ENCODE measurements at places on chromosomes 4 and X.
A peak's percentile ranks its signal among the peaks of the same experiment; 100 is the strongest.

DNA sequence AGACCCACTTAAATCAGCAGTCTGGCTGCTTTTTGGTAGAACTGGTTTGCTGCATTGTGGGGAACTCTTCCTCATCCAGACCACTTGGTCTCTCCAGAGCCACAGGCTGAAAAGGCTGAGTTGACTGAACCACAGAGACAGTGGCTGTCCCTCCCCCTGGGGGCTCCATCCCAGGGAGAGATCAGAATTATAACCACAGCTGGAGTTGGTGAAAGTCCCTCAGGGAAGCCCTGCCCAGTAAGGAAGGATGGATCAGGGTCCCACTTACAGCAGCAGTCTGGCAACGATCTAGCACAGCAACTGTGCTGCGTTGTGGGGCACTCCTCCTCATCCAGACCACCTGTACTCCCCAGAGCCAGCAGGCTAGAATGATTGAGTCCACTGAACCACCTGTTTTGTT is 212.7 kb downstream of the SOX3 start:
- DNase-seq: peak; percentile 86

- no peak for DNase-seq
These were observed 10.0 kb upstream of the HS3ST1 start for GRCh38 chr4:11438647-11439046.

GRCh38 chr4:57270346-57270745 is 160.2 kb upstream of the IGFBP7 start:
- peak; percentile 9 for DNase-seq

- DNase-seq: no peak
These were observed 847.0 kb downstream of the TRIML1 start for GRCh38 chr4:188986271-188986689.

- DNase-seq: no peak
These were observed 54.4 kb downstream of the FAM53A start for GRCh38 chr4:1629699-1630083.

- peak; percentile 93 for DNase-seq
These were observed 82.8 kb downstream of the CPZ start for GRCh38 chr4:8675383-8675782.

GRCh38 chr4:151532001-151532708 is 123.2 kb downstream of the FHIP1A start:
- no peak for DNase-seq

DNA sequence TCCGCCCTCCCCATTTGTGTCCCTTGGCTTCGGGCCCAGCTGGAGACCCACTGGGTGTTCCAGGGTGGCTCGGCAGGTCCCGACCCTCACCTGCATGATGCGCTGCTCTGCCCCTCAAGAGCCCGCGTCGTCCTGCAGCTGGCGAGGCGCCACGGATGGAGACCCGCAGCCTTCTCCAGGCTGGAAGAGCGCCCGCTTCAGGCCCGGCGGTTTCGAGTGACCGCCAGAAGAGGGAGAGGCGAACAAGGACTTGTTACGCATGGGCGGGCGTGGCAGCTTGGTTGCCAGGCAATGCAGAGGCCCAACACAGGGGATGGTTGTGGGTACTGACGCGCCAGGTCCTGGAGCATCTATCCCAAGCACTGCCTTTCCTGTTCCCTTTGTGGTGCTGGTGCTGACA is at the start of gene PDCL2:
TSS of gene PDCL2 (minus strand) at position 232 of the 400 bp plus-strand sequence. CDS start at position 96, 136 bp downstream.
- peak; percentile 13 for DNase-seq

GRCh38 chr4:108224611-108225053 is 55.9 kb upstream of the LEF1 start:
- DNase-seq: peak; percentile 81

DNA sequence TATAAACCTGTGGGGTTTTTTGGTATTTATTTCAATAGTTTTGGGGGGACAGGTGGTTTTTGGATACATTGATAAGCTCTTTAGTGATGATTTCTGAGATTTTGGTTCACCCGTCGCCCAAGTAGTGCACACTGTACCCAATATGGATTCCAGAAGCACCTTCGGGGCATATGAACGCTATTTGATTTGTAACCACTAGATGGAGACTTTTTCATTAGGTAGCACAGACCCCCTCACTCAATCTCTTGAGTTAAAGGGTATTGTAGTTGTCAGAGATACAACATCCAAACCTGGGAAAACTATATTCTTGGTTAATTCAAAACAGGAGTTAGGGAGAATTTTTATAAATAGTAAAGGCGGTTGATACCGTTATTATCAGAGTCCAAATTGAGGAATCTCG is 79.8 kb downstream of the SPANXN3 start:
- DNase-seq: peak; percentile 14

GRCh38 chrX:150438165-150438564 is 75.0 kb downstream of the MAMLD1 start:
- DNase-seq: no peak

- DNase-seq: peak; percentile 68
These were observed 74.0 kb upstream of the BCOR start for GRCh38 chrX:40171513-40172400.

DNA sequence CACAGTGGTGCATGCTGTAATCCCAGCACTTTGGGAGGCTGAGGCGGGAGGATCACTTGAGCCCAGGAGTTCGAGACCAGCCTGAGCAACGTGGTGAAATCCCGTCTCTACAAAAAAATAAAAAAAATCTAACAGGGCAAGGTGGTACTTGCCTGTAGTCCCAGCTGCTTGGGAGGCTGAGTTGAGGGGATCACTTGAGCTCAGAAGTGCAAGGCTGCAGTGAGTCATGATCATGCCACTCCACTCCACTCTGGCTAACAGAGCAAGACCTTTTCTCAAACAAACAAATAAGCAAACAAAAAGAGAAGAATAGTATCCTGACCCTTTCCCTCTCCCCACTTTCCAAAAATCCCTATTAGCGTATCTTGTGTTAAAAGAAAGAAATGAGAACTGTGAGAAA is 52.7 kb downstream of the NPY1R start:
- no peak for DNase-seq

- DNase-seq: no peak
These were observed 17.8 kb upstream of the CXCL3 start for GRCh38 chr4:74056114-74056857.

GRCh38 chrX:15430584-15430983 is 46.4 kb upstream of the VEGFD start:
- no peak for DNase-seq

DNA sequence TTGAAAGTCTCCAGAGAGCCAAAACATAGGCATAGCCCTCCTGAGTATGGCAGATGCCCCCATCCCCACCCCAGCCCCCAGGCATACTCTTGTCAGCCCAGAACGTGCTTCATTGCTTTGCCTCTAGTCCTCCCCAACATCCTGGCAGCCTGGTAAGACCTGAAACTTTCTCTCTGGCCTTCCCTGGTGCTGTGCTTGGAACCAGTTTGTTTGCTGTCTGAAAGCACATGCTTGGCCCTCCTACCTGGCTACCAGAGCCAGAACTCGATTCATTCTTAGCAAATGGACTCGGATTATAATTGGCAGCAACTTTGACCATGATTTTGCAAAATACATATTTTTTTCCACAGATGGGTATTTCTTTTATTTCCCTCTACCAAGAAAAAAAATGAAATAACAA is 248.1 kb downstream of the USP46 start:
- DNase-seq: no peak

- DNase-seq: peak; percentile 52
These were observed 176.3 kb downstream of the FAM13A start for GRCh38 chr4:88880501-88881226.

- DNase-seq: no peak
These were observed 57.6 kb downstream of the SLC4A4 start for GRCh38 chr4:71396382-71396781.

DNA sequence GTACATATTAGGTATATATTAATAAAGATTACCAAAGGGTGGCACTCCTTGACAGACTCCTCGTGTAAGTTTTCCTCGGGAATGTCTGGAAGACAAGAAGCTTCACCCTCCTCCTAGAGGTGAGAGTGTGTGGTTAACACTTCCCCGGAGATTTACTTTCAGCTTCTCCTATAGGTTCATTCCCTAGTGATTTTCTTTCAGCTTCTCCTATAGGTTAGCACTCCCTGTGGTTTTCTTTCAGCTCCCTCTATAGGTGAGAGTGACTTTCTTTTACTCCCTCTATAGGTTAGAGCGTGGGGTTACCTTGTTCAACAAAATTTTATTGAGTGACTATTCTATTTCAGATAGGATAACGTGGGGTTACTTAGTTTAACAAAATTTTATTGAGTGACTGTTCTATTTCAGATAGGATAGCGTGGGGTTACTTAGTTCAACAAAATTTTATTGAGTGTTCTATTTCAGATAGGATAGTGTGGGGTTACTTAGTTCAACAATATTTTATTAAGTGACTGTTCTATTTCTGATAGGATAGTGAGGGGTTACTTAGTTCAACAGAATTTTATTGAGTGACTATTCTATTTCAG is 106.0 kb upstream of the PLAC1 start:
- peak; percentile 56 for DNase-seq

DNA sequence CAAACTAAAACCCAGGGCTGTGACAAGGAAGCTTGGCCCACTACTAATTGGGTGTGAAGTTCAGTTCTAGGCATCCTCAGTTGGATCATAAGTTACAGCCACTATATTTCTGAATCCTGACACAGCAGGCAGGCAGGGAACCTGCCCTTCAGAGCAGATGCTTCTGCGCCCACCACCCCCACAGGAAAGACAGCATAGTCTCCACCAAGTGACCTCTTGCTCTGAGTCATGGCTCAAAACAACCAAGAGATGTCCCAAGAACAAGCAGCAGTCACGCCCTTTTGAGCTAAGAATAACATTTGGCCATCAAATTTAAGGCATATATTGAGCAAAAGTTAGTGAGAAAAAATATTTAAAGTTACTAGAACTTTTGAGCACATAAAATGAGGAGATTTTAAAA is 170.7 kb upstream of the SMARCAD1 start:
- peak; percentile 1 for DNase-seq

GRCh38 chr4:5137927-5138326 is 86.6 kb downstream of the STK32B start:
- DNase-seq: no peak

DNA sequence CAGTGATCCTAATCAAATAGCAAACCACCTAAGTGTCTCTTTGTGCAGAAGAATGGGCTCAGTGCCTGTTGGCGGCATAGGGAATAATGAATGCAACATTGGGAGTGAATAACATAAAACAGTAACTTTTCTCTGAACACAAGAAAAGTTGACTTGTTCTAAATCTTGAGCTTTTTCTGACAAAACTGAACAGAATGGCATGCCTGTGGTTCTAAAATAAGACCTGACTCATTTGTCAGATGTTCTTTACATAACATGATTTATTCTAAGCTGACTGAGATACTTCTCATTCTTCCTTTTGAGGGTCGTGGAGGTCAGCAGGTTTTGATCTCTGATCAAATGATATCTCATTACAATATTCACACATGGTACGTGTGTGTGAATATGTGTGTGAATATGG is 165.4 kb upstream of the WDR1 start:
- no peak for DNase-seq

DNA sequence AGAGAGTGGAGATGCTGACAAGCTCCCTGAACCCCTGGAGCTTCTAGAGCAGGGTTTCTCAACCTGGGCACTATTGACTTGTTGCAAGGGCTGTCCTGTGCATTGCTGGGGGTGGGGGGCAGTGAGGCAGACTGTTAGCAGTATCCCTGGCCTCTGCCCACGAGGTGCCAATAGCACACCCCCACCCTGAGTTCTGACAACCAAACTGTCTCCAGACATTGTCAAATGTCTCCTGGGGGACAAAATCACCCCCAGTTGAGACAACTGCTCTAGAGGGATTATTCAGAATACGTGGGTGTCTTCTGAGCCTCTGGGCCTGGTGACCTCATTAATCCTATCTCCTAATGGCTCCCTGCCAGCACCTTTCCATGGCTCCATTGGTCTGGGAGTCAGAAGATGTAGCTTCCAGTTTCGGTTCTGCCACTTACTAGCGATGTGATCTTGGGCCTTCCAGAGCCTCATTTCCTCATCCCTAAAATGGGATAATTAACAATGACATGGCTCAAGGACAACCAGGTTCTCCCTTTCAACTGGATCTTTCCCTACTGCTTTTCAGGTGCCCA is 17.6 kb upstream of the PJA1 start:
- DNase-seq: no peak

GRCh38 chr4:164484551-164484950 is 269.4 kb upstream of the SMIM31 start:
- DNase-seq: no peak

DNA sequence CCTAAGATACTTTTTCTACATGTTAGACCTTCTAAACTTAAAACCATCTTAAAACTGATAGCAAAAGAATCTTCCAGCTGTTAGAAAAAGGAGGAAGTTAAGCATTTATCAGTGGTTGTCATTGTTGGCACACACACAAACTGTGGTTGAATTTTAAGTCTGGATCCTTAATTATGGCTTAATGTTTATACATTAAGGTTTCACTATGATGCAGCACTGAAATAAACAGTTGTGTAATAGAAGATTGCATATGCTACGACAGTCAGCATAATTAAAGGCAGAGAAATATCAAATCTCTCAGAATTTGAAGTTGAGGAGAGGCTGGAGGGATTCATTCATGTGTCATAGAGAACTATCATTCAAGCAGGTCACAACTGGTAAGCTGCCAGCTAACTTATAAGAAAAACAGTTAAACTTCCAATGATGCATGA is 32.3 kb downstream of the ADGRA3 start:
- no peak for DNase-seq

GRCh38 chr4:43680421-43680820 is 768.2 kb downstream of the KCTD8 start:
- no peak for DNase-seq

- peak; percentile 98 for DNase-seq
These were observed at the start of gene KLHL4 for GRCh38 chrX:87517571-87518141. KLHL4 (plus strand) TSS chrX:87517802; CDS start chrX:87517894, 92 bp downstream.

DNA sequence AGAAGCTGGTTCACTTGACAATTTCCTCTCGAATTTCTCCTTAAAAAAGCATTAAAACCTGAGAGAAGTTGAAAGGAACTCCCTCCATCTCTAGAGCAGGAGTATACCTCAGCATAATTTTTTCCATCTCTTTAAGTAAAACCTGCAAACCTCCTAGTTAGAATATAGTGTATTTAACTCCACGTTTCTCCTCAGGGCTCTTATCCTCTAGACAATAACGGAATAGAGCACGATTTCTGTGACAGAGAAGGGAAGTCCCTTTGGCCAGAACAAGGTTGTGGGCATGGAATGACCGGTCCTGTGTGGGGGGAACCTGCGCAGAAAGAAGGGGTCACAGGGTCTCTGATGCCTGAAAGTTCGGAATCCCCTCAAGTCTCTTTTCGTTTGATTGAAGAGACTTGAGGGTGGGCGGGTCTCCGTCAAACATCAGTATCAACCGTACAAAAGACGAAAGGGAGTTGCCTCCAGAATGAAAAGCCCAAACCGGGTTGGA is 697 bp downstream of the ZNF280C start:
- DNase-seq: no peak

GRCh38 chr4:37742149-37742548 is 56.0 kb upstream of the RELL1 start:
- no peak for DNase-seq

GRCh38 chr4:15562623-15563022 is 92.5 kb downstream of the FBXL5 start:
- DNase-seq: no peak
